ENCODE measurements at places on chromosomes 5 and 9.

DNA sequence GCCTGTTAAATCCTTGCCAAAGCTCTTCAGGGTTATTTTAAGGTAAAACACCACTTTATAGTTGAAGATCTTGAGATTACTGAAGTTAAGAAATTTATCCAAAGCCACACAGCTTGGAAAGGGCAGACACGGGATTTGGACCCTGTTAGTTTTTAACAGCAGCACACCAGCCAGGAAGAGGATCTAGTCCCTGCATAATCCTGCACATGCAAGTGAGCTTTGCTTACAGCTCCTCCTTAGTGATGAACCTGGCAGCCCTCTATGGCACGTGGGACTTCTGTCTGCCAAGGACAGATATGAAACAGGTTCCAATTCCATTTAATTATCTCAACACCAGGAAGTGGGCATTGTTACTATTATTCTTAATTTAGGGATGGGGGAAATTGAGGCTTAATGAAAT lies 108.7 kb downstream of the TRIM32 start:
- DNase-seq: no peak

GRCh38 chr9:127867356-127868277 lies 9.9 kb downstream of the AK1 start:
- DNase-seq: no peak

GRCh38 chr5:35024911-35025510 lies 22.7 kb downstream of the AGXT2 start:
- DNase-seq: no peak

- no peak for DNase-seq
Measured at GRCh38 chr5:109516390-109516789, 106.6 kb upstream of the PJA2 start.

- DNase-seq: no peak
Measured at GRCh38 chr5:179336871-179337795, 8.1 kb downstream of the ADAMTS2 start.

GRCh38 chr5:156434471-156434870 lies 107.5 kb downstream of the SGCD start:
- DNase-seq: no peak

DNA sequence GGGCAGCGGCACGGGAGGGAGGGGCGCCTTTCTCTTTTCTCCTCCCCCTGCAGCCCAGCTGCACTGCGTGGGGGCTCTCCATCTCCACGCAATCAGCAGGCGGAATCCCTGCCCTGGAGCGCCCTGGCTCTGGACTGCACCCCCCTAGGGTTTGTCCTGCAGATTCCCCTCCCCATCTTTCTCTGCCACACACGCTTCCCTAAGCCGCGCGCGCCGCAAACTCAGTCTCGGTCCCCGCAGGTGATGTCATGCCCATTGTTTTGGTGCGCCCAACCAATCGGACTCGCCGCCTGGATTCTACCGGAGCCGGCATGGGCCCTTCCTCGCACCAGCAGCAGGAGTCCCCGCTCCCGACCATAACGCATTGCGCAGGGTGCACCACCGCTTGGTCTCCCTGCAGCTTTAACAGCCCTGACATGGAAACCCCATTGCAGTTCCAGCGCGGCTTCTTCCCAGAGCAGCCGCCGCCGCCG lies at the start of gene KCNN2:
KCNN2 (plus strand) TSS at position 347 of the 473 bp plus-strand sequence; CDS start at position 417, 70 bp downstream.
- DNase-seq: no peak

GRCh38 chr5:119290161-119290569 lies 65.7 kb upstream of the TNFAIP8 start:
- DNase-seq: no peak

- DNase-seq: no peak
Measured at GRCh38 chr9:115694014-115694413, 459.6 kb upstream of the PAPPA start.

GRCh38 chr9:79896390-79896980 lies 324.7 kb downstream of the TLE4 start:
- DNase-seq: no peak

DNA sequence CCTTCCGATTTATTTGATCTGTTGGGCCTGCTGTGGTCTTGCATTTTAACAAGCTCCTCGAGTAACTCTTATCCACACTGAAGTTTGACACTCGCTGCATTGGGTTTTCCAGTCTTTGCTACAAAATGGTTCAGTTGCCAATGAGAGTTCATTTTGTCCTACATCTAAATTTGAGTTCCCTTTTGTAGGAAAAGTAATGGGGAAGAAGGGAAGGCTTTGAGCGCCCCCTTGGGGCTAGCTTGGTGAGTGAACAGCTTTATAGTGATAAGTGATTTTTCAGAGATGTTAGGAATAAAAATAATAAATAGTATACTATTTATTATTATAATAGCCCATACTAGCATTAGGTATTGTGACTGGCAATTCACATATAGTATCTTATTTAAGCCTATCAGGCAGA lies 89.9 kb upstream of the GNAQ start:
- no peak for DNase-seq

- DNase-seq: no peak
Measured at GRCh38 chr5:6719417-6719816, 6.2 kb downstream of the TENT4A start.

DNA sequence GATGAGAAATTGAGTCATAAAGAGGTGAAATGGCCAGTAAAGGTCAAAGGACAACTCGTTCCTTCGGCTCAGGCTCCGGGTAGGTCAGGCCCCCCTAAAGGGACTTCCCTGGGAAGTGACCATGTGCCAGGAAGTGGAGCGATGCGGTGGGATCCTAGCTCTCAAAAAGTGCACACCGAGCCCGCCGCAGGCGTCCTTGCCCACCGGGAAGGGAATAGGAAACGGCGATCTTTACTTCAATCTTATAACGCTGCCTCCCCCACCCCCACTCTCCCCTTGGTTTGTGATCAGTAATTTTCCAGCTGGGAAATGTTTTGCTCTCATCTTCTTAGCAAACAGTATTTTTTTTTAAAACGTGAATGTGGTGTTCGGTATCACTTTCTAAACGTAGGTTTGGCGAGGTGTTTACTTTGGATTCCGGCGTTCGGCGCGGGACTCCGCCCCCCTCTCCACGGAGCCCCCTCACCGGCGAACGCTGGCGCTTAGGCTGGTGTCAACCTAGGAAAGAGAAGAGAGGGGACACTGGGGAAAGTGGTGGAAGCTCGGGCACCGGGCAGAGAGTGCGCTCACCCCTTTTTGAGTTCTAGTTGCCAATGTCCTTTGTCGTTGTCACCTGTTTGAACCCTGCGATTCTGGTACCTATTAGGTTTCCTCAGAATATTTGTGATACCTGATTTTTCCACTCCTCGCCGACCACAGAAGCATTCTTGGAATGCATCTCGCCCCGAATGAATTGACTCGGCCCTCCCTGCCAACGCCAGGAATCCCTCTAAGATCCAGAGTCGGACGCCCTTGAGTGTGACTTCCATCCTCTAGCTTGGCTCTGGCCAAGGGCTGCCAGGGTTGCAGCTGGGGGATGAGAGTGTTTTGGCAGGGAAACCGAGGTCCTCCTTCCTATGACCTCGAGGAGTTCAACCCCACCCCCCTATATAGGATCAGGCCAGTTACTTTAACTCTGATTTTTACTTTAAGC lies 1.8 kb upstream of the KLF4 start:
- DNase-seq: no peak

DNA sequence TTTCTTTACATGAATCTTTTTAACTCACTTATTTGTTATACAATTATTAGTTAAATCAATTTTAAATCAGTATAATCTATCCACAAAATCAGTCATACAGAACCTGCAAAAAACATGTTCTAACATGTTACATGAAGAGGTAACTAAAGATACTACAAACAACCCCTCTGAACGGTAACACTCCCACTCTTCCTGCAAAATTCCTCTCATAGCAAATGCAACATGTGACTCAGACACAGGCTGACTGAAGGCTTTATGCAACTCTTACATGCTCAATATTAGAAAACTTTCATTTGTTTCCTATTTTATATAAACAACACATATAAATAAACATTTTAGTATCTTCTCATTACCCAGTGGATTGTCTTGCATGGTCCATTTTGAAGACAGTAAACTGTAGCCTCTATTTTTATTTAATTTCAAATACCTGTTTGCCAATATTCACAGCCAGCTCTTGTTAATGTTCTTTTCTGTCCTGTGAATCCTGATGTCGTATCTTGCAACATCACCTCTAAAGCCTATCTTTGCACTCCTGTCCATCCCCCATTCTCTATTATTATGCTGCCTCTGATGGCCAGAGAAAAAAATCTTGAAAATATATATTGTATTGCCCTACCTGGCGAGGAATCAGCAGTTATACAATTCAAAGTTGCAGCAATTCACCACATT lies 100.5 kb upstream of the CCDC152 start:
- DNase-seq: no peak

DNA sequence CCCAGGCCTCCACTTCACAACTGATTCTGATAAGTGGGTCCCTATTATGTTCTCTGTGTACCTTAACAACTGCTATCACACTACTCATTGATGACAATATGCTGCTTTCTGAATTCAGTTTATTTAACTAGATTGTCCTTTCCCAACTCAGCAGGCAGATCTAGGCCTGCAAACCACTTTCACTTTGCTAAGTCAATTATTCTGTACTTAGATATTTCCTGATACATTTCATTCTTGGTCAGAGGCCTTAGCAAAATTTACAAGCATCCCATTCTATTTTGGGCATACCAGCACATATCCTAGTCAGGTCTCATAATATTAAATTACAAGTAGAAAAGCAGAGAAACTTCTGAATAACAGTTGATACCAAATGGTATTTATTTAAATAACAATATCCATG lies 235.7 kb upstream of the HAPLN1 start:
- no peak for DNase-seq

DNA sequence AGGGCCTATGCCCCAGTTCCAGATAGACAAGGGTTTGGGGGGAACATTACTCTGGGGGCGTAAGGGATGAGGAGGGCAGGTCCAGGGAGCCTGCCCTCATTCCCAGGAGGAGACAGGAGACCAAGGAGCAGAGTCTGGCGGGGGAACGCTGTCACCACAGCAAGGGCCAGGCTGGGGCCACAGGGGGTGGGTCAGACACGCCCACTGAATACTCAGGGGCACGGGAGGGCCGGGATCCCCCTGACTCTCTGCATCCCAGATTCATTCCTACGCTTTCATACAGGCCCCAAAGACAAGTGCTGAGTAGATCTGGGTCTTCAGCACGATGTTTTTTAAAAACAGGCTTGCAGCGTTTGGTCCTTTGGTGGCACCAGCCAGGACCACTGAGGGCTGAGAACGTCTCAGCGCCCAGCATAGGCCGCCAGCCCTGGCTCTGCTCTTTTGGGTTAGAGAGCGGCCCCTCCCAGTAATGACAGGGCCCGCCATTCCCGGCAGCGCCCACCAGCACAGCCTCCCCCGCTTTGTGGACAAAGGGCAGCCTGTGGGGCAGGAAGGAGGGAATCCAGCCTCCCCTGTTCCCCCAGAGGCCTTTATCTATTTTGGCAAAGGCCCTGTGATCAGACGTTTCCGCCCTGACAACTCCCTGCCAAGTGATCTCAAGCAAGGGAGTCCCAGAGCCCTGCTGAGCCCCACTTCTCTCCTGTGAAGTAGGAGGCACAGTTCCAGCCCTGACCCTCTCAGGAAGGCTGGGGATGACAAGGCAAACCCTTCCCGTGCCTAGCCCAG lies 24.9 kb downstream of the NEK6 start:
- DNase-seq: no peak

DNA sequence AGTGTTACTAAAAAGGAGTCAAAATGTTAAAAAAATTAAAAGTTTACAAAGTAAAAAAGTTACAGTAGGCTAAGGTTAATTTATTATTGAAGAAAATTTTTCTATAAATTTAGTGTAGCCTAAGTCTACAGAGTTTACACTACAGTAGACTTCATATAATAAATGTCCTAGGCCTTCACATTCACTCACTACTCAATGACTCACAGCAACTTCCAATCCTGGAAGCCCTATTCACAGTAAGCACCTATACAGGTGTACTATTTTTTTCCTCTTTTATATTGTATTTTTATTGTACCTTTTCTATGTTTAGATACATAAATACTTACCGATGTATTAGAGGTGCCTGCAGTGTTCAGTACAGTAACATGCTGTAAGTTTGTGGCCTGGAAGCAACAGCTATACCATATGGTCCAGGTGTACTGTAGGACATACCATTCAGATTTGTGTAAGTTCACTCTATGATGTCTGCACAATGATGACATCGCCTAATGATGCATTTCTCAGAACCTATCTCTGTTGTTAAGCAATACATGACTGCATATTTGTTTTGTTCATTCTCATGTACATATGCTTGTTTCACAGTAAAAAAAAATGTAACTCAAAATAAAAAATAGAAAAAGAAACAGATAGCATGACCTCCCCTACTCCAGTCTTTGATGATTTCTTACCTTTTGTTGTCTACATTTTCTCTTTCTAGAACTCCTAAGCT lies 64.7 kb downstream of the NR3C1 start:
- no peak for DNase-seq

- no peak for DNase-seq
Measured at GRCh38 chr5:113518884-113519283, 5.4 kb downstream of the YTHDC2 start.

DNA sequence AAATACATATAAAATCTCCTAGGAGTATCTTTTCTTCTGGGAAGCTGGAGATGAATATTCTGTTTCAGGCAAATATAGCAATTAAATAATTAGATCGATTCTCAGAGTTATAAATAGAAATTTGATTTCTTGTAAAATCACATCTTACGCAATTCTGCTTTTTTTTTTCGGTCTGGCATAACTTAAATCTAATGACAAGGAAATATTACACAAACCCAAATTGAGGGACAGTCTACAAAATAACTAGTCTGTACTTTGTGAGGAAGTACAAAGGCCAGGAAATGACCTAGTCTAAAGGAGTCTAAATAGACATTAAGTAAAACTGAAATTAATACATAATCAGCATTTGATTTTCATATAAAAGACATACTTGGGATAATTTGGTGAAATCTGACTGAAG lies 133.3 kb downstream of the KIAA0825 start:
- DNase-seq: no peak

GRCh38 chr5:82754036-82754746 lies 323.0 kb downstream of the TMEM167A start:
- no peak for DNase-seq

GRCh38 chr5:108168915-108169314 lies 213.0 kb downstream of the FBXL17 start:
- DNase-seq: no peak

DNA sequence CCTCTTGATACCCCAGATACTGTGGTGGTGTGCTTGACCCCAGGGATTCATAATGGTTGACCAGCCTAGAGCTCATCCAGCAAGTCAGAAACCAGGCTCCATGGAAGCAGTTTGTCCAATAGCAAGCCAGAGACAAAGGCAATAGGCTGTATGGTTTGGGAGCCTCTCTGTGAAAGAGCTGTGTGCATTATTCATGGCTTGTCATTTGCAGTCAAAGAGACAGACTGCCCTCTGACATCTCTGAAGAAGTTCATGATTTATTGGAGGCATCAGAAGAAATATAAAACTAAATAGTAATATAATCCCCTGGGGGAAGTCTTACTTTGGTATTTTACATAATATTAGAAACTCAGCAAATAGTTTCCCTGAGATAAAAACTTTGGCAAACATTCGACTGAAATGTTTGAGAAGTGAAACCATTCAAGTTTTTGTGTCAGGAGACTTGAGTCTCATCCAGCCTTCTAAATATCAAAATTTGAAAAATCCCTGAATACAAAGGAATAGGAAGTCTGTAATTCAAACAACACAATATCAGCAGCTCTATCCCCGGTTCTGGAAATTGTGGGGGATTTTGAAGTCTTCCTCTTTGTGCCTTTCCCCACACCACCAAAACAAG lies 250.3 kb downstream of the ZSWIM6 start:
- no peak for DNase-seq

All from esophagus squamous epithelium (tissue), 5 donors.